SK-N-SH (cell line): ENCODE measurements at places on chromosomes 5 and 9. TPM values are rescaled to one million over a fixed set of nuclear protein-coding genes. Genes with fewer than 3 reads are reported as not detected.

- H3K27me3 ChIP-seq = no peaks in the 10 kb centered on the region
- DNase-seq = no peak
- H3K4me3 ChIP-seq = no peak overlapping the region
- H3K4me1 ChIP-seq = no peaks in the 10 kb centered on the region
Measured at GRCh38 chr9:107239474-107239873, 43.6 kb upstream of the RAD23B start.

DNA sequence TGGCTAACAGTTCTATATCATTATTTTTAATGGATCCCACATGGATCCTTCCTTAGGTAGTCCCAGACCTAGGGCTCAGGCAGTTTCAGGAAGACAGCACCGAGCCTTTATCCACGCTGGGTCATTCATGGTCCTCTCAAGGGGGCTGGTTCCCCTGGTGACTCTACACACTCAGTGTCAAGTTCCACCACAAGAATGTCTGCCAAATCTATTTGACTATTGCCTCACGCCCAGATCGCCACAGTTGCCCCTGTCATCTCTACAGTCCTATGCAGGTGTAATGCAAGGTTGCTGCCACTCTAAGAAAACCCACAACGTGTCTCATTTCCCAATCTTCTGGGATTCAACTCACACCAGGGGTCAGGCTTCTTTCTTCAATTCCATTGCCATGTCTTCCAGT, 8.0 kb upstream of the ZNF366 start:
- no peak overlapping the region for H3K4me3 ChIP-seq
- 0 out of 2 replicates have a peak, but pooled peaks cover 3% of the 10 kb centered on the region for H3K4me1 ChIP-seq
- no peak overlapping the region for H3K27ac ChIP-seq
- no peaks in the 10 kb centered on the region for H3K36me3 ChIP-seq

DNA sequence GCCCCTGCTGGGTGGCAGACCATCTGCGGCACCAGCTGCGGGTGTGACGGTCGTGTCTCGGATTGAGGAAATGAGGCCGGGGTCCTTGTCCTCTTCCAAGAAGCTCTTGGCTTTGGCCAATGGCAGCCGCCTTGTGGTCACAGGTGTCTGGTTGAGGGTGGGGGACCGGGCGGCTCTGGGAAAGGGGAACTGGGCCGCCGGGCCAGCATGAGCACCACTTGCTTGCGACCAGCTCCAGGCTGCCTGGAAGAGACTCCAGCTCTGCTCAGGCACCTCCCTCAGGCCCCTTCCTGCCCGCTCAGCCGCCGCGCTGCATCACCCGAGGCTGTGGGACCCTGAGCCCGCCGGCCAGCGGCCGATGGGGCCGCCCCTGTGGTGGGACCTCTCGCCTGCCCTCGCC, 59.7 kb downstream of the RXRA start:
- no peaks in the 10 kb centered on the region for H3K27me3 ChIP-seq
- H3K36me3 ChIP-seq = no peaks in the 10 kb centered on the region
- no peak overlapping the region for H3K4me3 ChIP-seq
- peaks cover 67% of the 10 kb centered on the region; the same call in 1 of the 2 replicates for H3K4me1 ChIP-seq

- H3K36me3 ChIP-seq = 0 out of 2 replicates have a peak, but pooled peaks cover 2% of the 10 kb centered on the region
- H3K4me1 ChIP-seq = peaks cover 2% of the 10 kb centered on the region; the same call in 1 of the 2 replicates
- H3K27me3 ChIP-seq = no peaks in the 10 kb centered on the region
Measured at GRCh38 chr9:15220658-15221318, 86.2 kb downstream of the TTC39B start.

DNA sequence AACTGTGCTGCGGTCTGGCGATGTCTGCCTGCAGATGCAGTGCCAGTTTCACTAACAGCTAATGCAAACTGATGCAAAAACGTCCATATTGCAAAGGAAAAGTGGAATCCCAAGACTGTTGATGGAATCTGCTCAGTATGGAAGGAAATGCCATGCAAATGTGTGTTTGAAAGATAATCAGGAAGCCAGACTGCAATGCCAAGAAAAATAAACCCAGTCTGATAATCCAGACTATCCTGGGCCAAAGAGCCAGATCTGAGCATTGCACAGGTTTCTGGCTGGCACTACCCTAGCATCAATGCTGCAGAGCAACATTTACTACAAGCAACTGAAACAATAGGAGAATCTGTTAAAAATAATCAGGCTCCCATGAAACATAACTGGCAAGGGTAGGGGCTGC, 130.3 kb downstream of the FSTL4 start:
- peak overlapping the region; percentile 43; the same call in 1 of the 2 replicates for H3K27ac ChIP-seq
- DNase-seq = no peak
- H3K4me1 ChIP-seq = peaks cover 36% of the 10 kb centered on the region; the same call in 1 of the 2 replicates

- DNase-seq = peak; percentile 33
- no peak overlapping the region for H3K4me3 ChIP-seq
- no peak overlapping the region for H3K27ac ChIP-seq
- H3K27me3 ChIP-seq = no peaks in the 10 kb centered on the region
- H3K4me1 ChIP-seq = peaks cover 3% of the 10 kb centered on the region; the same call in 1 of the 2 replicates
- H3K36me3 ChIP-seq = peaks cover 14% of the 10 kb centered on the region
Measured at GRCh38 chr9:130895481-130896232, 955 bp downstream of the QRFP start.

DNA sequence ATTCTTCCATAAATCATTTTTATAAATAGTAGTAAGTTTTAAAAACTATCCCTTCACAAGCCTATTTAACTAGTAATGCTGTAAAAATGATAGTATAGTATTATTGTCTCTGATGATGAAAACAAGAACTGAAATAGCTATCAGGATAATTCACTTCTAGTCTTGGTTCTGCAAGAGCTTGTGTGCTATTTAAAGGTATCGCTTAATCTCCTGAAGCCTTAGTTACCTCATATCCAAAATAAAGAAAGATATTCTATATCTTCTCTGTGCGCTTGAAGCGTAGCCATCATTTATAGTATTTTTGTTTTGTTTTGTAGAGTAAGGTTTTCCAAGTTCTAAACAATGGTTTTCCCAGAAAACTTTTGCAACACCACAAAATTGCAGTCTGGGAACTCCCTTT, 180.1 kb downstream of the TMC1 start:
- no peak for DNase-seq
- H3K36me3 ChIP-seq = no peaks in the 10 kb centered on the region
- H3K4me1 ChIP-seq = no peaks in the 10 kb centered on the region
- no peak overlapping the region for H3K4me3 ChIP-seq
- no peaks in the 10 kb centered on the region; the same call in 1 of the 2 replicates for H3K27me3 ChIP-seq

- H3K4me3 ChIP-seq = no peak overlapping the region
- H3K4me1 ChIP-seq = no peaks in the 10 kb centered on the region
- no peaks in the 10 kb centered on the region for H3K36me3 ChIP-seq
- no peaks in the 10 kb centered on the region; the same call in 1 of the 2 replicates for H3K27me3 ChIP-seq
Measured at GRCh38 chr5:122321921-122322320, 9.9 kb downstream of the SNCAIP start.

DNA sequence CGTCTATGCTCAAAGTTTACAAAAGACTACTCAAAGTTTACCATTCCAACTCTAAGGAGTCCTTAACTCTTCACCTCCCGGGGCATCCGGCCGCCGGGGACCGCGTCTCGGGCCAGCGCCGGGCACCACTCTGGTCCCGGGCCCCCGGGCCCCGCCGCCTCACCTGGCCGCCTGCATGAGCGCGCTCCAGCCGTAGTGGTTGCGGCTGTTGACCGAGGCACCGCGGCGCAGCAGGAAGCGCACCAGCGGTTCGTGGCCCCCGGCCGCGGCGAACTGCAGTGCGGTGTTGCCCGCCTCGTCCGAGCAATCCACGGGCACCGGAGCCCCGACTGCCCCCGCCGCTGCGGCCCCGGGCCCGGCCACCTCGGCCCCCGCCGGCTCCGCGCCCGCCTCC, 388 bp downstream of the ANKS6 start:
- H3K27me3 ChIP-seq = no peaks in the 10 kb centered on the region
- H3K36me3 ChIP-seq = no peaks in the 10 kb centered on the region
- DNase-seq = no peak
- H3K4me1 ChIP-seq = 0 out of 2 replicates have a peak, but pooled peaks cover 3% of the 10 kb centered on the region

DNA sequence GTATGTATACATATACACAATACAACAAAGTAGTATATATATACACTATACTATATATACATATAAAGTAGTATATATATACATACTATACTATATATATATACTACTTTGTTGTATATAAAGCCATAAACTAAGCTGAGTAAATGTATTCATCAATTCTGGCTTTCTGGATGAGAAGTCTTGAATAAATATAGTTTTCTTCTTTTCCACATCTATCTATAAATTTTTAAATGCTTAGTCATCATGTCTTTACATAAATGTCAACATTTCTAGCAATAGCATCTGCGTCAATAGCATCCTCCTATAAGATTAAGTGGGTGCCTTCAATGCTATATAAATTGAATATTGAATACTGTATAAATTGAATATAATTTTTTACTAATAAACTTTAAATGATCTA, 63.1 kb upstream of the COX7C start:
- DNase-seq = no peak
- H3K4me3 ChIP-seq = no peak overlapping the region
- no peaks in the 10 kb centered on the region for H3K36me3 ChIP-seq

DNA sequence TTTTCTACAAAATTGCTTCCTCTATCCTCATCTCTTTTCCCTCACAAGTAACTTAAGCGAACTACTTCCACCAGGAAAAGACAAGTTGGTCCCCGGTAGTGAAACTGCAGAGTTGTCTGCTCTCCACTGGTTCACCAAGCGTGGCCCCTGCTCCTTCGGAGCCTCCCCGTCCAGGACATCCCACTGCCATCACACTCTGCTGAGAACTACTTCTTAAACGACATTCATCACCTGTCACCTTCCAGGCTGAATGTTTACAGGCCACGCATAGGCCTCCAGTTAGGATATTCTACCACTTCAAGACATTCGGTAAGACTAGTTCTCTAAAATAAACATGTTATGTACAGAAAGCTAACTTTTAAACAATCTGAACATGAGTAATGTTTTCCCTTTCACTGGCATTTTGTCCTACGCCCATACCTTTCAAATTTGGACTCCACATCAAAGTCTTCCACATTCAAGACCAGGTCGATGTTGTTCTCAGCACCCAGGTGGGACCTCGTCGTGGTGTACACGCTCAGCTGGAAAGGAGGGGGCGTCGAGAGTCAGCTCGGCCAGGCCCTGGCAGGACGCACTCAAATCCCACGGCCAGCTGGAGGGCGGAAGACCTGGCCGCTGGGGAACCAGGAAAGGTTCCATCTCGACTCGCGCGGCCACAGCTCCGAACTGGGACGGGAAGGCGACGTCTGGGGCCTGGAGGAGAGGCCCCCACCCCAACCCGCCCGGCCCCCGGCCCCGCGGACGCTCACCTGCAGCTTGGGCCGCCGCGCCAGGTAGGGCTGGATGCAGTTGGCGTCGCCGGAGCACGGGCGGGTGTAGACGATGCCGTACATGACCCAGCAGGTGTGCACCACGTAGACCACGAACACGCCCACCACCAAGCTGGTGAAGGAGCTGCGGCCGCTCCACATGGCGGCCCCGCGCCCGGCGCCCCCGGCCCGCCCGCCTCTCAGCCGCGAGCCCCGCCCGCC, 683 bp downstream of the CLPTM1L start:
- H3K4me3 ChIP-seq = peak overlapping the region; percentile 98
- H3K4me1 ChIP-seq = peaks cover 18% of the 10 kb centered on the region
- DNase-seq = peak; percentile 66

- no peak overlapping the region for H3K27ac ChIP-seq
- peaks cover 10% of the 10 kb centered on the region for H3K36me3 ChIP-seq
- DNase-seq = no peak
- no peaks in the 10 kb centered on the region for H3K27me3 ChIP-seq
- no peaks in the 10 kb centered on the region; the same call in 1 of the 2 replicates for H3K4me1 ChIP-seq
Measured at GRCh38 chr5:73906277-73906676, 280.3 kb downstream of the ARHGEF28 start.

DNA sequence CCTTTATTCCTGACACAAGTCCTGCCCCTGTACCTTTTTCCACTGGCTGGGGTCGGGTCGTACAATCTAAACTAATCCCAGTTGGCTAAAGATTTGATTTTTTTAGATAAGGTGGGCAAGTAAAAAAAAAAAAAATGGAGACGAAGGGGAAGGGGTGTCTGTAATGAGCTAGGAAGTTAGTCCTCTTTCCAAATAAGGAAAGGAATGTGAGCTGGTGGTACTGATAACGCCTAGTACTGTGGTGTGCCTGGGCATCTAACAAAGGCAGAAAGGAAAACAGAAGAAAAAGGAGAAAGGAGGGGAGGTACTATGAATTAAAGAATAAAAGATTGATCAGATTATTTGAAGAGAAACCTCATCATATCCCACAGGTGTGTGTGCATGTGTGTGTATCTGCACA, 21.3 kb downstream of the PRDM9 start:
- no peaks in the 10 kb centered on the region for H3K4me1 ChIP-seq
- no peak overlapping the region for H3K27ac ChIP-seq
- no peak overlapping the region for H3K4me3 ChIP-seq
- H3K27me3 ChIP-seq = no peaks in the 10 kb centered on the region
- H3K36me3 ChIP-seq = no peaks in the 10 kb centered on the region

GRCh38 chr9:109775516-109775915, 4.5 kb upstream of the PALM2AKAP2 start:
- H3K4me1 ChIP-seq = no peaks in the 10 kb centered on the region; the same call in 1 of the 2 replicates
- no peak overlapping the region for H3K4me3 ChIP-seq

- H3K4me3 ChIP-seq = no peak overlapping the region
- peak overlapping the region; percentile 34; the same call in 1 of the 2 replicates for H3K27ac ChIP-seq
- no peaks in the 10 kb centered on the region for H3K27me3 ChIP-seq
Measured at GRCh38 chr9:78301466-78301865, 4.5 kb downstream of the PSAT1 start.

- DNase-seq = no peak
- no peaks in the 10 kb centered on the region for H3K4me1 ChIP-seq
- H3K27ac ChIP-seq = no peak overlapping the region
- H3K4me3 ChIP-seq = no peak overlapping the region
- H3K27me3 ChIP-seq = no peaks in the 10 kb centered on the region
- H3K36me3 ChIP-seq = peaks cover 8% of the 10 kb centered on the region
Measured at GRCh38 chr9:26983340-26983739, 22.1 kb downstream of the LRRC19 start.

GRCh38 chr9:93111371-93112115, 15.5 kb downstream of the CARD19 start:
- peaks cover 40% of the 10 kb centered on the region; the same call in 1 of the 2 replicates for H3K36me3 ChIP-seq
- no peaks in the 10 kb centered on the region for H3K4me1 ChIP-seq
- no peaks in the 10 kb centered on the region for H3K27me3 ChIP-seq
- no peak overlapping the region for H3K4me3 ChIP-seq
- DNase-seq = no peak
- H3K27ac ChIP-seq = no peak overlapping the region

DNA sequence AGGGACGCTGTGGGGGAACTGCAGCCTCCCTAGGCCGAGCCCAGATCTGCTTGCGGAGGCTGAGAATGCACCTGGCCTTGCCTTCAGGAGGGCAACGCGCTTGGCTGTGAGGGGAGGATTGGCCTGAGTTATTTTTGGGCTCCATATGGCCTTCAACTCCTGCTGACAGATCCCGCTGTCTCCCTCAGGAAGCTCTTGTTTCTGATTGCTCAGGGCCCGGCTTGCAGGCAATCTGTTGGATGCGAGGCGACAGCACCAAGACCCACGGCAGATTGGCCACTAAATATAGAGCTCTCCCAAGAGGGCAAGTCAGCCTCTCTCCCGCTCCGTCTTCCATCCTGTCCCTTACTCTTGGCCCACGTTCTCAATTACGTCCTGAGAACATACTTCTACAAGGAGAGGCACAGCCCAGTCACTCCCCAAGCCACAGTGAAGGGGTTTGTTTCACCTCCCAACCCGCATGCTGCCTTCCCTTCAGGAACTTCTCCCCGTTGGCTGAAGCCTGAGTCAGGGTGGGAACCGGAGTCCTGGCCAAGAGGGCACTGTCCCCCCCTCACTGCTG, 53.6 kb downstream of the RASGEF1C start:
- no peaks in the 10 kb centered on the region for H3K36me3 ChIP-seq
- no peaks in the 10 kb centered on the region; the same call in 1 of the 2 replicates for H3K4me1 ChIP-seq
- H3K27ac ChIP-seq = no peak overlapping the region
- no peaks in the 10 kb centered on the region for H3K27me3 ChIP-seq
- H3K4me3 ChIP-seq = no peak overlapping the region
- DNase-seq = no peak

The ORM2 gene
- polyA plus RNA-seq = not detected in 2 replicates

The C5orf52 gene
- not detected in 2 replicates for polyA plus RNA-seq

The TERT gene
- polyA plus RNA-seq = 1.8 and 2.4 TPM in 2 replicates

The LECT2 gene
- polyA plus RNA-seq = 0.18 and 0.60 TPM in 2 replicates

The PCDHGA8 gene
- 0.06 and 0.12 TPM in 2 replicates for polyA plus RNA-seq

The ACTBL2 gene
- polyA plus RNA-seq = 0.99 and 1.0 TPM in 2 replicates

The TMEM174 gene
- not detected in 2 replicates for polyA plus RNA-seq

The PDE8B gene
- polyA plus RNA-seq = not detected in 2 replicates
